ENCODE measurements at places on chromosomes 13 and 19.

DNA sequence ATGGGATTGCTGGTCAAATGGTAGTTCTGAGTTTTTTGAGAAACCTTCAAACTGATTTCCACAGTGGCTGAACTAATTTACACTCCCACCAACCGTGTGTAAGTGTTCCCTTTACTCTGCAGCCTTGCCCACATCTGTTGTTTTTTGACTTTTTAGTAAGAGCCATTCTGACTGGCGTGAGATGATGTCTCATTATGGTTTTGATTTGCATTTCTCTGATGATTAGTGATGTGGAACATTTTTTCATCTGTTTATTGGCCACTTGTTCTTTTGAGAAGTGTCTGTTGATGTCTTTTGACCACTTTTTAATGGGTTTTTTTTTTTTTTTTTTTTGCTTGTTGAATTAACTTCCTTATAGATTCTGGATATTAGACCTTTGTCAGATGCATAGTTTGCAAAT, 4.3 kb downstream of the CAB39L start:
- DNase-seq: no peak

GRCh38 chr13:24610956-24611355, 69.3 kb upstream of the ATP12A start:
- no peak for DNase-seq

- no peak for DNase-seq
Measured at GRCh38 chr19:46482631-46483030, 11.3 kb upstream of the PNMA8A start.

GRCh38 chr13:38419312-38419873, 69.7 kb downstream of the UFM1 start:
- DNase-seq: no peak

GRCh38 chr13:75512253-75512652, 25.4 kb downstream of the COMMD6 start:
- DNase-seq: no peak

- no peak for DNase-seq
Measured at GRCh38 chr13:55554741-55555140, 1586.0 kb upstream of the PRR20A start.

DNA sequence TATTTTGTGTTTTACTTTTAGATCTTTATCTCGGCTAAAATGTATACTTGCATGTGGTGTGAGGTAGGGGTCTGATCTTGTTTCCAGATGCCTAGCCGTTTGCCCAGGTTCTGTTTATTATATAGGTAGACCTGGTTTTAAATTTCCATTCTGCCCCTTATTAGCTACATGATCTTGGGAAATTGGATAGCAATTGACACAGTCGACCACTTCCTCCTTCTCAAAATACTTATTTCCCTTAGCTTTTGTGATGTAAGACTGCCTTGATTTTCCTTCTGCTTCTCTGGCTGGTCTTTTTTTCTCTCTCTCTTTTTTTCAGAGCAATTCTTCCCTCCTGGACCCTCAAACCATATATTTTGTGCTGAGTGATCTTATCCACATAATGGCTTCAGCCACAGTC, 3.0 kb upstream of the PGLYRP1 start:
- DNase-seq: no peak

DNA sequence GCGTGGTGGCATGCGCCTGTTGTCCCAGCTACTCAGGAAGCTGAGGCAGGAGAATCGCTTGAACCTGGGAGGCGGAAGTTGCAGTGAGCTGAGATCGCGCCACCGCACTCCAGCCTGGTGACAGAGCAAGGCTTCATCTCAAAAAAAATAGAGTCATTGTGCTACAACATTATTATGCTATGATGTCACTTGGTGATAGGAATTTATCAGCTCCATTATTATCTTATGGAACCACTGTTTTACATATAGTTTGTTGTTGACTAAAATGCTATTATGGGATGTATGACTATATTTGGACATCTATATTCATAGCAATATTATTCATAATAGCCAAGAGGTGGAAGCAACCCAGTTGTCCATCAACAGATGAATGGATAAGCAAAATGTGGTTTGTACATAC, 26.4 kb upstream of the SLC7A1 start:
- DNase-seq: no peak

DNA sequence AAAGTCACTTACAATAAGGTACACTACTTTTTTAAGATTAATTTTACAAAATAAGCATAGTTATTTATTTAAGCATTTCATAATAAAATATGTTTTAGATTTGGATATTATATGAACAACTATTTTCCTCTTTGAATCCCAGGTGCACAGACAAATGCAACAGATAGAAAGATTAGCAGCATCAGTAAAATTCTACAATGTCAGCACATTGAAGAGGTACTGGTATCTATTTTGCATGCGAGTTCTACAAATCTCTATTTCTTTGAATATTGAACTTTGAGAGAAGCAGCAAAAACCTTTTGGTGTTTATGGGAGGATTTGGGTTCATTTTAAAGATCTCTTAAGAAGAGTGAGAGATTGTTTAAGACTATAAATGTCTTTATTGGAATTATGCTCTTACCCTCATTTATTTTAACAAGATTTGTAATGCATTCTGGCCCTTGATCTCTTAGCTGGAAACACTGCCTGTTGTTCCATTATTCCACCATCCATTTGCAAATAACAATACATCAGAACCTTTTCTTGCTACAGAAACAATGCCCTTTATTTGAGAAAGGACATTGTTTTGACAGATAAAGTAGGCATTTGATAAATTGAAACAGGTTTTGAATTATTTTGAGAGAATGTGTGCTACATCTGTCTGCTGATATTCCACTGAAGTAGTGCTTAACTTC, 558.8 kb upstream of the KLHL1 start:
- no peak for DNase-seq

GRCh38 chr13:104936304-104936703, 1599.2 kb downstream of the EFNB2 start:
- DNase-seq: no peak

- DNase-seq: peak; percentile 83
Measured at GRCh38 chr13:98476538-98476966, 100.4 kb downstream of the STK24 start.

DNA sequence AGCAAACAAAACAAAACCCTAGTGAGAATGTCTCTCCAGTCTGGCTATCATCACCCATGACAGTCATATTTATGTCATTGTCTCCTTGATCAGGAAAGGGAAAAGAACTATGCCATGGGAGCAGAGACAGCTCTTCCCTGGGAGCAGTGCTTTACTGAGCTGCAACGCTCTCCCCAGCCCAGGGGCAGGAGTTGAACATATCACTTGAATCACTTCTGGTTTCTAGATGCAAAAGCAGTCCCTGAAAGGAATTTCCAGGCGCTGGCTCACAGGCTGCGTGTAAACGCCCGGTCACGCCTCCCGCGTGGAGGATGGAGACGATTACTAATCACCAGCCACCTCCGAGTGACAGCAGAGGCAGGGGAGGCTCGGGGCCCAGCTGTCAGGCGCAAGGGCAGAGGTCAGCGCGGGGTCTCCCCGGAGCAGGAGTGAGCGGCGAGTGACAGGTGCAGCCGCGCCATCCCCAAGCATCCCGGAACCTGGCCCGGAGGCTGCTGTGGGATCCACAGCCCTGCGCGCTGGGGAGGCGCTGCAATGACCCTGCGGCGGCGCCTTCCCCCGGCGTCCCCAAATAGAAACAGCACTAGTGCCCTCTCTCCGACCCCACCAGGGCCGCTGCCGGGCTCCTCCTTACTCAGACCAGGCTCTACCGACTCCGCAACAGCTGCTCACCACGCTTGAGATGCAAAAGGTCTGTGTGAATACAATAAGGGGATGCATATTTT, 23.5 kb upstream of the DCLK1 start:
- no peak for DNase-seq

- no peak for DNase-seq
Measured at GRCh38 chr13:109859898-109860297, 73.5 kb upstream of the IRS2 start.
